ENCODE measurements at places on chromosomes 3 and 15.

GRCh38 chr3:10845839-10846656 is 30.0 kb downstream of the SLC6A11 start:
- DNase-seq, result no peak

- DNase-seq, result no peak
Observed at GRCh38 chr3:127747751-127748521, 74.4 kb downstream of the MGLL start.

DNA sequence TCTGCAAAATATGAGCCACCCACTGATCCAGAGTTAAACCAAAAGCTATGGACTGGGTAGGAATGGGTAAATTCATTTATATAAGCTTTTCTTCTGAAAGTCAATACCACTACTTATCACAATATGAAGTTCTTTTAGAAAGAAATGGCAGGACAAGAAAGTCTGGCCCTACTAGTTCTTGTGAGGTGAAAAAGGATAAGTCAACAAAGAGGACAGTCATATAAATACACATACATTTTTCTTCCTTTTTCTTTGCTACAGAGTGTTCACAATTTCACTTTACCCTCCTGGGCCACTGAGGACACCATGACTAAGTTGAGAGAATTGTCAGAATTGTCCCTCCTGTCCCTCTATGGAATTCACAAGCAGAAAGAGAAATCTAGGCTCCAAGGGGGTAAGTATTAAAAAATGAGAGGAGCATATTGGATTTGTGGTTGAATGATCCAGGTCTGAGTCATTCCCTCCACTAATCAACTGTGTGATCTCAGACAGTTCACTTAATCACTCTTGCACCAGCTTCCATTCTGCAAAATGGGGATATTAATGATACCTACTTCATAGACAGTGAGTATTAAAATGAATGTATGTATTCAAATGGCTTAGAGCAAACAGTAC is 27.6 kb downstream of the ACP3 start:
- DNase-seq, result no peak

DNA sequence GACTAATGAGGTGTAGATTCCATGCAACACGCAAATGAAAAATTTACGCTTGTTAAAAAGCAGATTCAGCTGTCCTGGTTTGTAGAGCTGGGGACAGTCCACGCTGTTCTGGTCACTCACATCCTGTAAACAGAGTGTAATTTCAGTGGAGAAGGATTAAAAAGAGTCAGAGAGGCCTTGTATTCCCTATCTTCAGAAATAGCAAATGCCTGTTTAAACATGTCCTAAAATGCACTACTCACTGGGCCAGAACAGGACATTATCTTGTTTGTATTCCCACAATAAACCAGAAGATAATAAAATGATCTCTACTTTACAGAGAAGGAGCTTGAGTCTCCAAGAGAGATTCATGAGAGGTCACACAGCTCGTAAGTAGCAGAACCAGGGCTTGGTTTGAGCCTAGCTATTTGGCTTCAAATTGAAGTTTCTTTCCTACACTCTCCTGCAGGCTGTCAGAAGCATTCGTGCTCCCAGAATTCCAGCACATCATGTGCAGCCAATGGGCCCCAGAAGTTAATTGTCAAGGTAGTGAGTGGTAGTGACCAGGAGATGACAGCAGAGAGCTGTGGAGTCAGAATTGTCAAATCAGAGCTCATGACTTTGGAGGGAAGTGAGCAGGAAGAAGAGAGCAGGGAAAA is 242.5 kb downstream of the ATP8B4 start:
- DNase-seq, result peak; percentile 45

GRCh38 chr15:75508840-75509532 is 57.5 kb upstream of the SIN3A start:
- no peak for DNase-seq

DNA sequence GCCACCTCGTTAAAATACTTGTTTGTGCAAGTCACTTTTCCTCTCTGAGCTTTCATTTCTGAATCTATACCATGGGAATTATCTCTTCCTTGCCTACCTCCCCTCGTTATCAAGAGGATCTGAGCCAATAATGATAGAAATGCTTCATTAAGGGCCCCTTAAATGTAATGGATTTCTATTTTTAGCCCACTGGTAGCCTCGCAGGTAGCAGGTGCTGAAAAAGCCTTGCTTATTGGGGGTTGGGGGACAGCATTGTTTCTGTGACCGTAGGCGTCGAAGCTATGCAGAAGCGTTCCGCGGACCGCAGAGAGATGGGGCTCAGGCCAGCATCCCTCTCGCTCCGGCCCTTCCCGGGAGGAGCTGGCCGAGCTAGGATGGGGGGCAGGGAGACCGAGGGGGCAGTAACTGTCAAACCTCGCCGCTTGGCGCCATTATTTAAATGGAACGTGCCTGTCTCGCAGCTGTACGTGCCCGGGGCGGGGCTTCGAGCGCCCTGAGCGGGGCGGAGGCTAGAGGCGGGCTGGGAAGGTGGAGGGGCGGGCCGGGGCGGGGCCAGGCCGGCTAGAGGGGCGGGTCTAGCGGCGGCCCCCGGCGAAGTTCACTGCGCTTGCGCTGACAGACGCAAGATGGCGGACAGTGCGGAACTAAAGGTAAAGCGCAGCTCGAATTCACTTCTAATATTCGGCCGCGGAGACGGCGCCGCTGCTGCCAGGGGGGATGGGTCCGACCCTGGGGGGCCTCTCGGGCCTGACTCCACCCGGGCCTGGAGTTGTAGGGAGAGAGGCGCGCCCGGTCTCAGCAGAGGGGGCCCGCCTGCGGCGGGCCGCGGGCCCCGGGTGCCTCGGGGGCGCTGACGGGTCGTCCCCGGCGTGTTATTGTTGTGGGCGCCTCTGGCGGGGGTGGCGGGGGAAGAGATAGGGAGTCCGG is at the start of gene PIAS1:
TSS of gene PIAS1 (plus strand) at position 615 of the 927 bp plus-strand sequence. CDS start at position 627, 12 bp downstream.
- peak; percentile 96 for DNase-seq

- no peak for DNase-seq
Observed at GRCh38 chr3:64427671-64428070, 202.4 kb upstream of the PRICKLE2 start.

DNA sequence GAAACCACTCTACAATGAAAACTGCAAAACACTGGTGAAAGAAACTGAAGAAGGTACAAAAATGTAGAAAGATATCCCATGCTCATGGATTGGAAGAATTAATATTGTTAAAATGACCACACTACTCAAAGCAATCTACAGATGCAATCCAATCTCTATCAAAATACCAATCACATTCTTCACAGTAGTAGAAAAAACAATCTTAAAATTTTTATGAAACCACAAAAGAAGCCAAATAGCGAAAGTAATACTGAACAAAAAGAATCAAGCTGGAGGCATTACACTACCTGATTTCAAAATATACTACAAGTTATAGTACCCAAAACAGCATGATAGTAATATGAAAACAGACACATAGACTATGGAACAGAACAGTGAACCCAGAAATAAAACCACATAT is 36.9 kb downstream of the TXNRD3 start:
- DNase-seq, result no peak

- DNase-seq, result no peak
Observed at GRCh38 chr15:52730594-52730993, 51.4 kb upstream of the ATOSA start.

DNA sequence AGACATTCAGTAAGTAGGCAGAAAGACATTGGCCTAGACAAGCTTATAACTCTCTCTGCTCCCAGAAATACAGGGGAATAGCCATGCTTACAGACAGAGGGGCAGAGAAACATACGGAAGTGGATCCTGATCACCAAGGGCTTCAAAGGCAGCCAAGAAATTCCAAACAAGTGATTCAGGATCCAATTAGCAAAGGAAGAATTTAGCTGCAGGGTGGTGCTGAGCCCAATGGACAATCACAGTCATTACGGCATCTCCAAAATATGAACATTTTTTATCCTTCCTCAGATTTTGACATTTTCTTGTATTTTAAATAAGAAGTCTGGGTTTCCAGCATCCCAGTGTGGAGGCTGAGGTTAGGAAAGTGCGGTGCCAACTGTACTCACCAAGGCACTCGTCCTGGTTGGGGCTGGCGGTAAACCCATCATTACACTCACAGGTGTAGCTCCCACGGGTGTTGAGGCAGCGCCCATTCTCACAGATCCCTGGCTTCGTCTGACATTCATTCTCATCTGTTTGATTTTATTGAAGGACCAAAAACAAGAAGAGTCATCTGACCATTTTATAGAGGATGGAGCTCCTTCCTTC is 96.8 kb downstream of the DUT start:
- no peak for DNase-seq

DNA sequence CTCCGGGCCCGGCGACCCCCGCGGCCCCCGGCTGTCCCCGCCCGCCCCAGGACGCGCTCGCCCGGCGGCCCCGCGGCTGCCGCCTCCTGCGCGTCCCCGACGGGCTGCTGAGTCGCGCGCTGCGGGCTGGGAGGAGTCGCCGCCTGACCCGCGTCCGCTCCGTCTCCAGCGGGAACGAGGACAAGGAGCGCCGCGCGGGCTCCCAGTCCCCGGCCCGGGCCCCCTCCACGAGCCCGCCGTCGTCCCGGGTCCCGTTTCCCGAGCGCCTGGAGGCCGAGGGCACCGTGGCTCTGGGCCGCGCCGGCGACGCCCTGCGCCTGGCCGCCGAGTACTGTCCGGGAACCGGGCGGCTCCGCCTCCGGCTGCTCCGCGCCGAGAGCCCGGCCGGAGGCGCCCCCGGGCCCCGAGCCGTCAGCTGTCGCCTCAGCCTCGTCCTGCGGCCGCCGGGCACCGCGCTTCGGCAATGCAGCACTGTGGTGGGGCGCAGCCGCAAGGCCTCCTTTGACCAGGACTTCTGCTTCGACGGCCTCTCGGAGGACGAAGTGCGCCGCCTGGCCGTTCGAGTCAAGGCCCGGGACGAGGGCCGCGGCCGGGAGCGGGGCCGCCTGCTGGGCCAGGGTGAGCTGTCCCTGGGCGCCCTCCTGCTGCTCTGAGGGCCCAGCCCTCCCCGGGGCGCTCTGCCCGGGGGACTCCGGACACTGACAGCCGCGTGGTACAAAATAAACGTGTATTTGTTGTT is 1.5 kb downstream of the C2CD4A start:
- DNase-seq, result no peak

- DNase-seq, result no peak
Observed at GRCh38 chr3:52238193-52238760, 681 bp downstream of the TWF2 start.

DNA sequence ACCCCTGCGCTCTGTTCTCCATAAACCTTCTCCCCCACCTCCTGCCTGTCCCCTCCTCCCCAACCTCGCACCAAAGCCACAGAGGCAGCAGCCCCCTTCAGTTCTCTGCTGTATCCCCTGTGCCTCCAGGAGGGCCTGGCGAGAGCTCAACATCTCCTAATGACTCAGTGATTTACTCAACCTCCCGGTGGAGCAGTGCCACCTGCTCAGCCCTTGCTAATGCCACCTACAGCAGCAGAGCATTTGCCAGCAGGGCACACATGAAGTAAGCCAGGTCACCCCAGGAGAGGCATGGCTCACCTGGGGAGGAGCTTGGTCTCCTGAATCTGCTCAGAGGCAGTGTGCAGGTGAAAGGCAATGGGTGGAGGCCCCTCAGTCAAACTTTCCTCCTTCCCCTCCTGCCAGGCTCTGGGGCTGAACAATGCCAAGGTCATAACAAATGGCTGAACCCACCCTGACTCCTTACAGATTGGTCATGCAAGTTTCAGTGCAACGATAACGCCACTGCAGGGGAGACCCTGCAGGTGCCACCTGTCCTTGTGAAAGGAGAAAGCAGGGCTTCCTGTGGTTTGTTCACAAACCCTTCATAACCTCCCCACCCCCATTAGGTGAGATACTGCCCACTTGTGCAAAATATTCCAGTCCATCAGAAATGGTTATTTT is 19.8 kb downstream of the TRPM1 start:
- DNase-seq, result no peak

Data from esophagus muscularis mucosa (tissue), 4 donors.